DND-41 (cell line): ENCODE measurements at places on chromosomes 5 and 9.
A peak's percentile ranks its signal among the peaks of the same experiment; 100 is the strongest.

DNA sequence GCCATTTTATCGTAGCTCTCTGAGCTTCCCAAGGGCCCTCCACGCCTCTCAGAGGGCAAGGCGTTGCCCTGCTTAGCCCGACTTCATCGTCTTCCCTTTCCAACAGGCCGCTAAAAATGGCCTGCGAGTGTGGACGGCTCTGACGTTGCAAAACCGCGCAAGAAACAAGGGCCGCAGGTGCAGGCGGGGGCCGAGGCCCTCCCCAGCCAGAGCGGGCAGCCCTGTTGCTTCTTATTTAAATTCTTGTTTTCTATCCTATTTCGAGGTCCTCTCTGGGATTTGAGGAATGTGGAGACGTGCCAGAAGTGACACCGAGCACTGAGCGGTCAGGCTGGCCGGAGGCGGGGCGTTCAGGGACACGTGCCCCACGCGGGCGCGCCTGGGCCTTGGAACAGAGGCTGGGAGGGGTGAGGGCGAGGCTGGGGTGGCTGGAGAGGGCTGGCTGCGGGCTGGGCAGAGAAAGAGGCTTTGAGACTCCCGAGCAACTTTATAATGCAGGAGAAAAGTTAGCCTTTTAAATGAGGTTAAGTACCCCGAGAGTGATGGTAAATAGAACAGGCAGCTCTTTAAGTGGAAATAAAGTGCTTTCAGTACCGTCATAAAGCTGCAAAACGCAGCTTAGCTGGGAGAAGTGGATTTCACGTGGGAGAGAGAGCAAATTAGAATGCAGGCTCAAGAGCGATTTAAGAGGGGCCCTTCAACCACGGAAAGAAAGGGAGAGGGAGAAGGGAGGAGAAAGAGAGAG is 243.6 kb downstream of the AUH start:
- H3K4me3 ChIP-seq = no peak overlapping the region
- H3K27ac ChIP-seq = no peak overlapping the region
- no peak for DNase-seq
- H3K4me1 ChIP-seq = no peaks in the 10 kb centered on the region

- H3K27ac ChIP-seq = no peak overlapping the region
- H3K4me1 ChIP-seq = peaks cover 18% of the 10 kb centered on the region
- H3K4me3 ChIP-seq = no peak overlapping the region
- no peak for DNase-seq
- no peaks in the 10 kb centered on the region for H3K27me3 ChIP-seq
Observed at GRCh38 chr5:103247118-103247517, 11.4 kb upstream of the MACIR start.

DNA sequence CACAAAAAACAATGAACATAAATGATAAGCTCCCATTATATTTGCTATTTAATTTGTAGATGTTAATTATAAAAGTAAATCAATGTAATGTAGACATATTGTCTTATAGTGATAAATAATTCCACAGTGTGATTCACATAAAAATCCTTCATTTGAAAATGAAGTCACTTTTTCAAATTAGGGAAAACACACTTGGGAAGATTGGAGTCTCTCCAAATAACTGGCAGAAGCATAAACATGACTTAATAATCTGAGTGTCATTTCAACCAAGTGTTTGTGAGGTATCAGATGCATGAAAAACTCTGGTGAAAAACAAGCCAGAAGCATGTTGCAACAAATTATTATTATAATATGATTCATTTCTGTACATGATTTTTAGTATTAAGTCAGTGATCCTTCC is 102.2 kb downstream of the CETN3 start:
- no peak overlapping the region for H3K27ac ChIP-seq
- H3K36me3 ChIP-seq = no peaks in the 10 kb centered on the region
- no peak for DNase-seq
- H3K4me1 ChIP-seq = no peaks in the 10 kb centered on the region
- H3K27me3 ChIP-seq = no peaks in the 10 kb centered on the region
- no peak overlapping the region for H3K4me3 ChIP-seq

DNA sequence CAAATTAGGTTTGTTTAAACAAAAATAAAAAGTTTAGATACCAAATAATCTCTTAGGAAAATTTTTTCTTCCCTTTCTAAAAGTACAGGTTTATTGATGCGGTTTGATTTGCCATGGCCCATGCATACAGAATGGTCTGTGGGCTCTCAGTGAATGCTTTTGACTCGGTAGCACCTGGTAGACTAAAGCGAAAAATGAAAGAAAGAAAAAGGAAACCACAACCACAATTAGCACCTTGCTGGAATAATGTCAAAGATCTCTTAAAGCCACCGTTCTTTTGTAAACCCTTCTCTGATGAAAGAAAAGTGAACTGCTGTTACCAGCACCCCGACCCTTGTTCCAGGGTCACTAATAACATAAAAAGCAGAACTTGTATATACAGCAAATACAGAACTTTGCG is 157.9 kb downstream of the NFIB start:
- H3K27ac ChIP-seq = no peak overlapping the region
- no peak overlapping the region for H3K4me3 ChIP-seq
- peak; percentile 56 for DNase-seq

GRCh38 chr9:114081441-114082016 is 3.4 kb upstream of the AMBP start:
- no peak for DNase-seq
- peaks cover 20% of the 10 kb centered on the region for H3K27me3 ChIP-seq
- H3K27ac ChIP-seq = no peak overlapping the region
- no peaks in the 10 kb centered on the region for H3K4me1 ChIP-seq

GRCh38 chr5:179475208-179475751 is 75.1 kb upstream of the RUFY1 start:
- no peaks in the 10 kb centered on the region for H3K4me1 ChIP-seq
- no peaks in the 10 kb centered on the region for H3K36me3 ChIP-seq
- no peak for DNase-seq
- no peak overlapping the region for H3K4me3 ChIP-seq
- no peaks in the 10 kb centered on the region for H3K27me3 ChIP-seq

DNA sequence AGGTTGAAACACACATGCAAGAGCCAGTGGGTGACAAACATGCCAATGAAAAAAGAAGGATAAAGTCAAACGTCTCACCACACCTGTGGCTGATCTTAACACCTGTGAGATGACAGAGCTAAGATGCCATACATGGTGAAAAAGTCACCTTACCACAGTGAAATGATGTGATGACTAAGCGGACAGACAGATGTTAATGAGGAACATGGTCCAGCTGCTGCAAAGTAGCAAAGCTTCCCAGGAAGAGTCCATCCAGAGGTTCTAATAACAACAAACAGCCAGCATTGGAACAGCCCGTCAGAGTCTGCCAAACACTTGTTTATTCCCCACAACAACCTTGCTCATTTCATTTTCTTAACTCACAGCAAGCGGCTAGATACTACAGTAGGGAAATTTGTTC is 1.9 kb downstream of the KIAA1191 start:
- peaks cover 28% of the 10 kb centered on the region for H3K4me1 ChIP-seq
- H3K36me3 ChIP-seq = peaks cover 45% of the 10 kb centered on the region

GRCh38 chr9:87579781-87580541 is 82.3 kb downstream of the DAPK1 start:
- no peaks in the 10 kb centered on the region for H3K36me3 ChIP-seq
- H3K27me3 ChIP-seq = no peaks in the 10 kb centered on the region
- DNase-seq = no peak
- no peak overlapping the region for H3K4me3 ChIP-seq
- no peaks in the 10 kb centered on the region for H3K4me1 ChIP-seq
- H3K27ac ChIP-seq = no peak overlapping the region

- H3K36me3 ChIP-seq = no peaks in the 10 kb centered on the region
- H3K4me3 ChIP-seq = no peak overlapping the region
- H3K27ac ChIP-seq = no peak overlapping the region
- no peaks in the 10 kb centered on the region for H3K4me1 ChIP-seq
- no peaks in the 10 kb centered on the region for H3K27me3 ChIP-seq
- no peak for DNase-seq
Observed at GRCh38 chr5:34499001-34499734, 157.0 kb upstream of the RAI14 start.

- no peaks in the 10 kb centered on the region for H3K4me1 ChIP-seq
- no peak overlapping the region for H3K27ac ChIP-seq
- H3K36me3 ChIP-seq = peaks cover 22% of the 10 kb centered on the region; the same call in 1 of the 2 replicates
- H3K4me3 ChIP-seq = no peak overlapping the region
- no peaks in the 10 kb centered on the region for H3K27me3 ChIP-seq
Observed at GRCh38 chr9:33131790-33132772, 35.1 kb downstream of the B4GALT1 start.

DNA sequence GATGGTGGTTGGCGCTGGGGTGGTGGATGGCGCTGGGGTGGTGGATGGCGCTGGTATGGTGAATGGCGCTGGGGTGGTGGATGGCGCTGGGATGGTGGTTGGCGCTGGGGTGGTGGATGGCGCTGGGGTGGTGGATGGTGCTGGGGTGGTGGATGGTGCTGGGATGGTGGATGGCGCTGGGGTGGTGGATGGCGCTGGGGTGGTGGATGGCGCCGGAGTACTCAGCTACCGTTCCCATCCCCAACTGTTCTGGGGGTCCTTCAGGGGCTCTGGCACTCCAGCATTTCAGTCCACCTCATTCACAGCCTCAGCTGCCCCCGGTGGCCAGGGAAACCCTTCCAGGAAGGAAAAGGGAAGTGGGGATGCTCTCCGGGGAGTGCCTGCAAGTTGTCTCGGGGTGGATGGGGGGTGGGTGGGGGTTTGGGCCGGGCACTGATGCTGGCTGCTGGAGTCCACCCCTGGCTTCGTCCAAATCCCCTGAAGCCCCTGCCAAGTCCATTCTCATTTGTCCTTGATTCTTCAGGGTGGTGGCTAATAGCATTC is 147.3 kb upstream of the COL5A1 start:
- no peaks in the 10 kb centered on the region for H3K36me3 ChIP-seq
- H3K4me1 ChIP-seq = no peaks in the 10 kb centered on the region

GRCh38 chr9:110797611-110798010 is 129.0 kb downstream of the MUSK start:
- no peaks in the 10 kb centered on the region for H3K4me1 ChIP-seq
- H3K36me3 ChIP-seq = no peaks in the 10 kb centered on the region
- H3K4me3 ChIP-seq = no peak overlapping the region
- H3K27me3 ChIP-seq = no peaks in the 10 kb centered on the region
- no peak for DNase-seq

GRCh38 chr9:92504881-92505280 is 22.6 kb upstream of the ASPN start:
- H3K4me1 ChIP-seq = no peaks in the 10 kb centered on the region
- H3K36me3 ChIP-seq = no peaks in the 10 kb centered on the region
- no peak overlapping the region for H3K27ac ChIP-seq
- H3K27me3 ChIP-seq = no peaks in the 10 kb centered on the region

- no peaks in the 10 kb centered on the region for H3K27me3 ChIP-seq
- no peaks in the 10 kb centered on the region for H3K36me3 ChIP-seq
- H3K27ac ChIP-seq = no peak overlapping the region
- H3K4me3 ChIP-seq = no peak overlapping the region
Observed at GRCh38 chr9:90903766-90904424, 102.3 kb downstream of the SYK start.

GRCh38 chr9:130149031-130149430 is 23.2 kb upstream of the NCS1 start:
- H3K27me3 ChIP-seq = no peaks in the 10 kb centered on the region
- no peak overlapping the region for H3K27ac ChIP-seq
- no peak for DNase-seq
- no peak overlapping the region for H3K4me3 ChIP-seq
- H3K4me1 ChIP-seq = no peaks in the 10 kb centered on the region

GRCh38 chr9:72858089-72858912 is 94.6 kb downstream of the ALDH1A1 start:
- no peaks in the 10 kb centered on the region for H3K27me3 ChIP-seq
- no peaks in the 10 kb centered on the region for H3K4me1 ChIP-seq
- H3K4me3 ChIP-seq = no peak overlapping the region
- no peak overlapping the region for H3K27ac ChIP-seq
- DNase-seq = no peak
- no peaks in the 10 kb centered on the region for H3K36me3 ChIP-seq

DNA sequence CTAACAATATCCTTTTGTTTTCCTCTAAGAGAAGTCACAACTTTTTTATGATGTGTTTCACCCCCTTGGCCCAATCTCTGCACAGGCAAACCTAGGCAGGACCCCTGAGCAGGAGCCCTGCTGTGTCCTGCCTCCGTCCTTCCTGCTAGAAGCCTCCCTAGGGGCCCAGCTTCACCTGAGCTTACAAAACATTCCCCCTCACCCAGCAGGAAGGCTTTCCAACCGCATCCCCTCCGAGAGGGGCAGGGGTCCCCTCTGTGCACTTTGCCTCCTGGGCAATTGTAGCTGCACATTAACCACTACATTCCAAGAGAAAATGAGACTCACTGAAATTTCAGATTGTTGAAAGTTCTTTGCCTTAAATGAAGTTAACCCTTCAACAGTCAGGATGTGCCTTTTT is 176.2 kb downstream of the IRX2 start:
- no peak overlapping the region for H3K27ac ChIP-seq
- H3K27me3 ChIP-seq = no peaks in the 10 kb centered on the region
- no peak overlapping the region for H3K4me3 ChIP-seq
- H3K36me3 ChIP-seq = no peaks in the 10 kb centered on the region
